Peyer's patch (tissue), 4 donors: ENCODE measurements at places on chromosomes 16 and 17. TPM values are rescaled to one million over a fixed set of nuclear protein-coding genes. Genes with fewer than 3 reads are reported as not detected.

DNA sequence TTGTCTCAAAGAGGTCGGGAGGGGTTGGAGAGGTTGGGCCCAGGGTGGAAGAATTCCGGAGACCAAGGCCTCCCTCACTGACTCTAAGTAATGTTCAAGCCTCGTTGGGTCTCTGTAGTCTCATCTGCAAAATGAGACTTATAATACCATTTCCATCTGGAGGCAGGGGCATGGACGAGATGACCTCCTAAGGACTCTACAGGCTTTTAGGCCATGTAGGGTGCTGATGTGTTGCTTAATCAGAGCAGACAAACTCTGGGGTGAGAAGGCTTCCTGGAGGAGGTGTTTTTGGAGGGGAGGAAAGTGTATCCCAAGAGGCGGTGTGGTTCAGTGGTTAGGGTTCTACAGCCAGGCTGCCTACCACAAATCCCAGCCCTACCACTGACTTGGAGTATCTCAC lies 3.1 kb downstream of the SPPL2C start:
- no peak for DNase-seq

DNA sequence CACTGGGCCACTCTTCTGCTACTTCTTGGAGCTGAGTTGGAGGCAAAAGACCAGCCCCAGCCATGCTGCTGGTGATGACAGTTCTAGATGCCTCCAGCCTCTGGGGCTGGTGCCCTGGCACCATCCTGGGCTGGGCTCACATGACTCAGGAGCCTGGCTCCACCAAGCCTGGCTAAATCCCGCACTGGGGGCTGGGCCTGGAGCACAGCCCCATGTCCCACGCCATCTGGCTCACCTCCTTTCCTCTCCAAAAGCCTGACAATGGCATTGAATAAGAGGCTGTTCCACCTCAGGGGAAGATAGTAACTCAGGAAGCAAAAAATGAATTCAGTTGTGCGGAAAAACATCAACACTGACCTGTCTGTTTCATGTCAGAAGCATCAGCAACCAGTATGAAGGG lies 45.1 kb upstream of the MTSS2 start:
- no peak for DNase-seq

Gene SHISA6
- total RNA-seq: 1.7 TPM

Gene CD300E
- total RNA-seq: not detected

DNA sequence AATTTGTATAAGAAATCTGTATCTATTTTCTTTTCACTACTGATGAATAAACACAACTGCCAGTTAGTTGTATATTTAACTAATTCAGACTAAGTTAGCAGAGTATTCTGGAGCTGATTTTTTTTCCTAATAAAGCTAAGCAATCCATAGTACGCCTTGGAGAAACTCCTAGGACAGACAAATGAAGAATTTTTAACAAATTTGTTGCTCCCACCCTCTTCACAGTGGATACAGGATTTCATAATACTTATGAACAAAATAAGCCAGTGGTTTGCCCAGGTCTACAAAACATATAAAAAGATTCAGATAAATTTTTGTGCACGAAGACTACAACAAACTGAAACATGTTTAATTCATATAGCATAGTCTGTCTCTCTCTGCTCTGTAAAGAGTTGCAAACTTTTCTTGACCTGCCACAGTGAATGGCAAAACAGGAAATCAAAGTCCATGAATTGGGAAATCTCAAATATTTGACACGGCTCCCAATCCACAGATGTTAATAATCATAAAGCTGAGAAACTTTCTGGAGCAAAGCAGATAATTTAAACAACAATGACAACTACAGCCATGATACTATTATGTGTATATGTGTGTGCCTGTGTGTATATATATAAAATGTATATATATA lies 594 bp upstream of the ABCA6 start:
- no peak for DNase-seq

Gene ATP6V0A1
- 121 TPM for total RNA-seq

Gene COX6A2
- total RNA-seq: not detected

DNA sequence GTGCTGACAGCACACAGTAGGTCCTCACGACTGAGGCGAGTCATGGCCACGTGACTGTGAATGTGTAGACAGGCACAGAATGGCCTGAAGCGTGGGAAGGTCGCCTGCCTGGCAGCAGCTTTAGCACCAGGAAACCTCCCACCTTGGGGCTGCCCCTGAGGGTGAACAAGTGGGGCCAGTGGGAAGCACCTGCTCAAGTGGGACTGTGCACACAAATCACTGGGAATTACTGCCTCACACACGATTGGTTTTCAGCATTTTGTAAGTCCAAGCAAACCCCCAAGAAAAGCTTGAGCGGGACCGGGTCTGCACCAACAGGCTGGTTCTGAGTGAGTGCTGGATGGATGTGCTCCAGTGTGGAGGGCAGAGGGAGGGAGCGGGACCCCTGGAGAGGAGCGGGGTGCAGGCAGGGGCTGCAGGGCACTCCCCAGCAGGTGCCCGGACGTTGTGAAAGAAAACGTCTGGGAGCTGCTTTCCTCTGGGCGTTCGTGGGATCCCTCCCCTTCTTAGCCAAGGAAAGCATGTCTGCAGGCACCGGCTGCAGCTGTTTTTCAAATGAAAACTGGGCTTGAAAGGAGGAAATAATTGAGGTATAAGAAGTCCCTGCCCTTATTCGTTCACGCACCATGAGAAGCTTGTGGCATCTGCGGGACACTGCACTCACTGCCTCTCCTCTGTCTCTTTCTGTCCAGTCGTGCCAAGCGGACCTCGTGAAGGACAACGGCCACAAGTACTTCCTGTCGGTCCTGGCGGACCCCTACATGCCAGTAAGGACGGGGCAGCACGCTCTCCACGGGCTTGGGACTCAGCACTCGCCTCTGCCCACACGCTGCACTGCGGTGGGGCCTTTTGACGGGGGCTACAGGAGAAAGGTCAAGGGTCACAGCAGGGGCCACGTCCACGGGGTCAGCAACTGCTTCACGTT lies 111.7 kb upstream of the CHMP6 start:
- DNase-seq: no peak

Gene ZNF469
- total RNA-seq: 0.47 TPM

Gene KCNH6
- 3.3 TPM for total RNA-seq

GRCh38 chr17:12983991-12984884 lies 33.6 kb downstream of the ELAC2 start:
- no peak for DNase-seq

DNA sequence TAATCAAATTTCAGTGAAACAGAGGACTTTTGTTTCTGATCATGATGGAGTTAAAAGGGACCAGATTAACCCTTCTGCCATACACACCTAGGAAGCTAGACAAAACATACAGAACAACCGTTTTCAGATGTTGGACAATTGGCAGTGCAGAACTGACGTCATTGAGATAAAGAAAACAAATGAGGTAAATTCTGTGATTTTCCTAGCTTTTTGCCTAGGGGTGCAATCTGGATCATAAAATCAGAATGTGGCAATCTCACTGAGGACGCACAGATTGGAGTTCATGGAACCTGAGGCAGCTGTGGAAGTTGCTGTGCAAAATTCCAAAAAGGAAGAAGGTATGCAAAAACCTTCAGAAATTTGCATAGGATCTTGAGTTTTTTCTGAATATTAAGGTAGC lies 15.0 kb upstream of the USP32 start:
- DNase-seq: no peak

Gene DNASE1L2
- total RNA-seq: 2.8 TPM

GRCh38 chr16:23105309-23105708 lies 43.9 kb downstream of the USP31 start:
- DNase-seq: no peak

Gene OTOP3
- total RNA-seq: 9.3 TPM

- peak; percentile 76 for DNase-seq
Observed at GRCh38 chr17:7323731-7324437, 5.3 kb downstream of the NEURL4 start.

Gene BAHCC1
- total RNA-seq: 28.1 TPM

DNA sequence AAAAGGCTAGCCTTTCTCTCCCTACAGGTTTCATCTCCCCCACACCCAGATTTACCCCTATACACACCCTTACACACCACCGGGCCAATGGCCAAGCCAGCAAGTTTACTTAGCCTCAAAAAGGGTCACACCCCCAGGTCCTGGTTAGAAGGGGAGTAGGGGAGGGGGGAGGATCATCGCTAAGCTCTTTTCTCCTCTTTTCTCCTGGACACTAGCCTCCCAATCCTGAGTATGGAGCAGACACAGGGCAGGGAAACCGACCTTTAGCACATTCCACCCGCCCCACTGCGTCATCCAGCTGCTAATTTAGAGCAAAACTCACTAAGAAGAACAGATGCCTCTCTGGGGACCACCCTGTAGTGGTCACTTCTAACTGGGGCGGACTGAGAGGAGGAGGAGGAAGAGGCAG lies 4.4 kb downstream of the ACLY start:
- DNase-seq: no peak

DNA sequence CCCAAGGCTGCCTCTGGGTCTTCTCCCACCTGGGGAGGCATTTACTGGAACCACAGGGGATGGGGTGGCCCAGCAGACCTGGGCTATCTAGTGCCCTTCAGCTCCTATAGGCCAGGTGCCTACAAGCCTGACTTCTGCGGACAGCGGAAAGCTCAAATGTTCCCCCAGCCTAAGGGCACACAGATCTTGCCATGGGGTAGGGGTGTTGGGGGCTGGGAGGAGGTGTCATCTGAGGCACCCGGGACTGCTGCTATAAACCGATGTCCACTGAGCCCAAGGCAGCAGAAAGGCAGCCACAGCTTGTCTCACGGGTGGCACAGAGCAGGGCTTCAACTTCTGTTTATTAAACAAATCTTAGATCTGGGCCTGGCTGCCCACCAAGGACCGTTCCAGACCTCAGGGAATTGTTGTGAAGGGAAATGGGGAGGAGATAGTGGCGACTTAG lies 3.6 kb downstream of the MYO1C start:
- no peak for DNase-seq

- no peak for DNase-seq
Observed at GRCh38 chr16:17685447-17685846, 214.7 kb upstream of the XYLT1 start.

Gene MT1M
- 3.5 TPM for total RNA-seq

DNA sequence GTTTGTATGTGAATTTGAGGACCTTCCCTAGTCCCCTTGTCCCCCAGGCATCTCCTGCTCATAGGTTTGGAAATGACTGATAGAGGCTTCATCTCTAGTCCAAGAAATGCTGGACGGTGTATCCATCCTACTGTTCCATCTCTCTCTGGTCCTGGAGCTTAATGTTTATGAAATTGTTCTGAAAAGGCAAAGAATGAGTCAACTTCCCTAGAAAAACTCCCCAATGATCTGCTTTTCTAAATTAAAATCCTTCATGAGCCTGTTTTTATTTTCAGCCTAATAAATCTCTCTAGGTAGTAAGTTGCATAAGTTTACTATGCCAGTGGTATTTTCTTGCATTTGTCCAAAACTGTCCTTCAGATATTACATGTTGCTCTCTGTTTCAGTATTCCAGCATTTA lies 2.1 kb upstream of the IGSF6 start:
- no peak for DNase-seq

Gene TBC1D3C
- total RNA-seq: not detected

DNA sequence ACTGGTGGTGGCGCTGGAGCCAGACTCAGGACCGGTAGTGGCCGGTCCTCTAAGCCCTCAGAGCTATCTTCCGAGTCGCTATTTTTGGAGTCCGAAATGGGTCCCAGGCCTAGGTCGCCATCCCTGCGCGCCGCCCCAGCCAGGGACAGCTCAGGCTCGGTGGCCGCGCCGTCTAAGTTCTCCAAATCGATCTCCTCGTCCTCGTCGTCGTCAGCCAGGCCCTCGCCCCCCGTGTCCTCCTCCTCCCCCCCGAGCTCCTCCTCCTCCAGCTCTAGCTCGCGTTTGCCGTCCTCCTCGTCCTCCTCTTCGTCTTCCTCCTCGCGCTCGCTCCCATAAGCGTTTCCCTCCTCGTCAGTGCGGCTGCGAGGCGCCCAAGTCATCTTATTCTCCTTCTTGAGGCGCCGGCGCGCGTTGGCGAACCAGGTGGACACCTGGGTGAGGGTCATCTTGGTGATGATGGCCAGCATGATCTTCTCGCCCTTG lies 1.6 kb downstream of the IRX3 start:
- no peak for DNase-seq
